ENCODE measurements at places on chromosomes 5 and 9.

- no peak for DNase-seq
Measured at GRCh38 chr5:157335534-157336422, 69.9 kb downstream of the CYFIP2 start.

- DNase-seq = no peak
Measured at GRCh38 chr5:68233075-68233474, 17.5 kb downstream of the PIK3R1 start.

DNA sequence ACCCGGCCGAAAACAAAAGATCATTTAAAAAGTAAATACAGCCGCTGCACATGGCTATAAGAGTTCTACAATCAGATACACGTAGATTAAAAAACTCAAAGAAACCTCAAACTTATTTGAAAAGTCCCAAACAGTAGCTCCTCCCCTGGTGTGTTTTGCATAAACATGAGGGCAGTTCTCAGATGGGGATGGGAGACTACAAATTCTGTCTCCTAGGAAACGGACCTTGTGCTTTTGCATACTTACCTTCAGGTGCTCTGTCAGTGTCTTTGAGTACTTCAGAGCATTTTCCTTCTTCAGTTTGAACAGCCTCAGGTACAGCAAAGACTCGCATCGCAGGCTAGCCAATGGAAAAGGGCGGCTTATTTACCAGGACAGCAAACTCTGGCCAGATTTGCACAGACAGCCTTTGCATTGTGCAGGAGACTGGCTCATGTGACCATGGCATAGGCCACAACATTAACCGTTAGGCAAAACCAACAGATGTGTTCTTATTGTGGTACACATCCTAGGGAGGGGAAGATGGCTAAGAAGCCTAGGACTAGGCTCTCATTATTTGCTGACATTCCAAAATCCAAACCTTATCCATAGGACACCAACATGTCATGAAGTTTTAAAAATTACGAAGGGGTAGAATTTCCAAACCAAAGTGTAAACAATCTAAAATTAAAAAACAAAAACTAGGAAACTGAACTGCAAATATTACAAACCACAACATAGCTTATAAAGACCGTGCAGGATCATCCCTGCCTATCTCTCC lies 12.8 kb downstream of the LEAP2 start:
- no peak for DNase-seq

GRCh38 chr9:1171546-1171945 lies 121.4 kb downstream of the DMRT2 start:
- no peak for DNase-seq

DNA sequence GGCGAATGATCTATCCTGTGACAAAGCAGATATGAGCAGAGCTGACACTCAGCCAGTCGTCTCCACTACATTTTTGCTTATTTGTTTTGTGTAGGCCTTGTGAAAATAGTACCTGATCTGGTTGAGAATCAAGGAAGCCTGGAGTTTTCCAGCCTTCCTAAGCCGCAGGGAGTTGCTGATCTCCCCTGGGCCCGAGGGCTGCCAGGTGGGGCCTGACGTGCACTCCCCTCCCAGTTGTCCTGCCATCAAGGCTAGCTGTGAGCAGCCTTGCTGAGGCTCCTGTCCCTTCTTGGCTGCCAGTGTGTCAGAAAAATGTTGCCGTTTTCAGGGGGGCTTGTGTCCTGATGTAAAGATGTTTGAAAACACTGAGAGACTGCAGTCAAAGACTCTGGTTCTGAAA lies 102.4 kb downstream of the SMARCA2 start:
- DNase-seq = no peak

DNA sequence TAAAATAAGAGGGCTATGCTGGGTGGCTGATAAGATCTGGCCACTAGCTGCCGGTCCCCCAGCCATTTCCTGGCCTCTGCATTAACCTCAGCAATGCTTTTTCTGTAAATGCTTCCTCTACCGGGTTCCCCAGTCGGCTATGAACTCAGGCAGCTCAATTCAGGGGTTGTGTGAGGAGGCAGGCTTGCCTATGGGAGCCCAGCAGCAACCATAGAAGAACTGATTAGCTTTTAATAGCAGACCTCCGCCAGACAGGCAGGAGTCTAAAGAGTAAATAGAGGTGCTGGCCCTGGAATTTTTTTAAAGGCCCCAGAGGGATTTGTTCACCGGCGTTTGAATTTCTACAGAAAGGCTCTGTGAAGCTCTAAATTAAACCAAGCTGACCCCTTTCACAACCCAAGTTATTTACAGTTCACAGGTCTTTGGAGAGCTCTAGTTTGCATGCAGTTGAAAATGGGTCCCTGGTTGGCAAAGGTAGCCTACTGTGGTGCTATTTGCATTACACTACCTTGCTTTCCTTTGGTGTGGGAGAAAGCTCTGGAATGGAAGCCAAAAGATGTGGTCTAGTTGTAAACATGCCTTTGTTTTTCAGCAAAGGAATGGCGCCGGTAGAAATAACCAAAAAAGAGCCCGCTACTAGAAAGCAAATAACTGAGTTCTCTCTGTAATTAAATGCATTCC lies 289.7 kb upstream of the SEMA6A start:
- no peak for DNase-seq

- no peak for DNase-seq
Measured at GRCh38 chr9:84340535-84340934, at the start of gene SLC28A3. Gene SLC28A3, minus strand, starts transcription at chr9:84340758. Its CDS starts 125 bp downstream, at chr9:84340633.
